Gastrocnemius medialis (tissue), 4 donors: ENCODE measurements at places on chromosomes 16 and 17. TPM values are rescaled to one million over a fixed set of nuclear protein-coding genes. Genes with fewer than 3 reads are reported as not detected.
A peak's percentile ranks its signal among the peaks of the same experiment; 100 is the strongest.

DNA sequence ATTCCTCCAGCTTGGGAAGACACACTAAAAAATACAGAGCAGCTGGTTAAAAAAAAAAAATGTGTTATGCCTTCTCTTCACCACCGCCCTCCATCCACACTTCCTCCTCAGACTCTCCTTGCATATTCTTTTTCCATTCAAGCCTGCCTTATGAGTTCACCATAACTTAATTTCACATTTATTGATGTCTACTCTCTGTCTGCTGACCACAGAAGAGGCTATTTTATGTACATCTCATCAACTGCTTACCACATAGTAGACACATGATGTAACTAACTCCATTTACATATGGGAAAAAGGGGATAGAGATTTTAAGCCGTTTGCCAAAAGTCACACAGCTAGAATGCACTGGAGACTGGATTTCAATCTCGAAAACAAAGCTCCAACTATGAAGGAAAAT is 409.8 kb downstream of the CDH11 start:
- DNase-seq, result no peak
- no peaks in the 10 kb centered on the region for H3K4me1 ChIP-seq
- H3K27me3 ChIP-seq, result no peaks in the 10 kb centered on the region
- no peak overlapping the region for H3K27ac ChIP-seq

DNA sequence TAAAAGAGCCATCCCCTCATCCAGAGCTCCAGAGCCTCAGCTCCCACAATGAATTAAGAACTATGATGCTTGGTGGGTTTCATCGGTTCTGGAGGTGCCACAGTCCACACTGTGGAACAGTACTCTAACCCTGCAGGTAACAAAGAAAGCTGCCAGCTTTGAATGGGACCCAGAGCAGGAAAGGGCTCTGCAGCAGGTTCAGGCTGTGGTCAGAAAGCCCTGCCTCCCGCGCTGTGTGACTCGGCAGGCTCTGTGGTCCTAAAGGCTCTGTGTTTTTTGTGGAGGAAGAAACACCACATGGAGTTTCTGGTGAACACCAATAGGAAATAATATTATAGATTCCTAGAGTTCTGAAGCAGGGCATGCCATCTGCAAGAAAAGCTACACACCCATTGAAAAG is 32.5 kb downstream of the MRPS23 start:
- DNase-seq, result no peak
- no peaks in the 10 kb centered on the region for H3K4me1 ChIP-seq
- H3K27me3 ChIP-seq, result no peaks in the 10 kb centered on the region
- H3K4me3 ChIP-seq, result no peak overlapping the region

DNA sequence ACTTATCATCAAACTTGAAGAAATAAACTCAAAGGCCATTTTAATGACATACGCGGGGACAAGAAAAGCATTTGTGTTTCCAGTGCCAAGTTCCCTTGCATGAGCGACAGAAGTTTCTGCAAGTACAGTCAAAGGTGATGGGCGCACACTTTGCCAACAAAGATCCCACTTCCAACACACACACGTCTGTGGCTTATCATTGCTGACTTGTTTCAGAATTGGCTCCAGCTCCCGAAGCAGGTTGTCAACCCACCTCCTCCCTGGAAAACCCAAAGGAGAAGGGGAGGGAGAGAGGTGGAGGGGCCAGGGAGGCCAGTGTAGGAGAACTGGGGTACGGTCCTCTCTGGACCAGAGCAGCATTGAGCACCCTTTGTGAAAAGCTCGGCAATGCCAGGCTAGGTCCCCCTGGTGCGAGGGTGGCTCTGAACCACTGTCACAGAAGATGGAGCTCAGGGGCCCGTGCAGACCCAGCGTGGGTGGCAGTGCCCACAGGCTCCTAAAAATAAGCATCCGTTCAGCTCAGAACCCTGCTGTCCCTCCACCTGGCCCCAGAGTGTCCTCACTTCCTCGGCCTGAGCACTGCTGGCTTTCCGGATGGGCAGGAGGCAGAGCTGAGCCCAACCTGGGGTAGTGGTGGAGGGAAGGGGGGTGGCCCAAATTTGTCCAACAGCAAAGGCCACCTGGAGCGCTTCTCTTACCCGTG is 33.2 kb downstream of the RBFOX3 start:
- no peak overlapping the region for H3K27ac ChIP-seq
- H3K4me1 ChIP-seq, result no peaks in the 10 kb centered on the region
- DNase-seq, result no peak
- H3K27me3 ChIP-seq, result peaks cover 4% of the 10 kb centered on the region

Gene GJC1
- 9.2 TPM for total RNA-seq

Gene GDPD1
- 0.29 TPM for total RNA-seq

Gene COPZ2
- 40.5 TPM for total RNA-seq

GRCh38 chr17:47119746-47120520 is 69.2 kb downstream of the CDC27 start:
- peak overlapping the region; percentile 1 for H3K27ac ChIP-seq
- no peaks in the 10 kb centered on the region for H3K27me3 ChIP-seq
- no peaks in the 10 kb centered on the region for H3K36me3 ChIP-seq
- DNase-seq, result no peak

GRCh38 chr17:64315032-64315490 is 52.0 kb upstream of the TEX2 start:
- H3K4me1 ChIP-seq, result no peaks in the 10 kb centered on the region
- H3K36me3 ChIP-seq, result no peaks in the 10 kb centered on the region
- H3K4me3 ChIP-seq, result no peak overlapping the region
- H3K27me3 ChIP-seq, result no peaks in the 10 kb centered on the region

GRCh38 chr16:78988361-78988969 is 612.1 kb downstream of the MAF start:
- no peak overlapping the region for H3K4me3 ChIP-seq
- DNase-seq, result no peak
- H3K4me1 ChIP-seq, result peaks cover 7% of the 10 kb centered on the region
- no peaks in the 10 kb centered on the region for H3K36me3 ChIP-seq
- no peaks in the 10 kb centered on the region for H3K27me3 ChIP-seq

DNA sequence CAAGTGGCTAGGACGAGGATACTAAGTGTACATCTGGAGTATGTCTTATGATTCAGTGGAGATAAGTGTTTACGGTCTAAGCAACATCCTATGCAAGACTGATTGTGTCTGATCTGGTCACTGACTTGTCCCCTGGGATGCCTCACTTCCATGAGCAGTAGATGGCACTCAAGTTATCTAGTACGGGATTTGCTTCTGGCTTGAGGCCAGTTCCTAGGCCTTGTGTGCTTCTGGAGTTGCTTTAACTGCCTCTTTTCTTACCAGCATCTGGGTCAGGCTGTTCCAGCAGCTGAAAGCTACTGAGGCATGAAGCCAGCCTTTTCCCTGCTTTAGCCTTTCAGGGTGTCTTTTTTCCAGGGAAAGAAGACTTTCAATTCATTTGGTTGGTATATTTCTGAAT is 23.0 kb downstream of the SUPT6H start:
- no peaks in the 10 kb centered on the region for H3K4me1 ChIP-seq
- H3K4me3 ChIP-seq, result no peak overlapping the region
- peak; percentile 65 for DNase-seq

- H3K36me3 ChIP-seq, result no peaks in the 10 kb centered on the region
- peaks cover 53% of the 10 kb centered on the region for H3K4me1 ChIP-seq
- no peak overlapping the region for H3K4me3 ChIP-seq
- H3K27ac ChIP-seq, result peak overlapping the region; percentile 67
- no peaks in the 10 kb centered on the region for H3K27me3 ChIP-seq
Observed at GRCh38 chr17:79020631-79021301, 3.2 kb upstream of the C1QTNF1 start.

Gene ALOXE3
- not detected for total RNA-seq

Gene KRT12
- not detected for total RNA-seq

Gene HOXB13
- not detected for total RNA-seq

Gene PRCD
- 0.33 TPM for total RNA-seq

DNA sequence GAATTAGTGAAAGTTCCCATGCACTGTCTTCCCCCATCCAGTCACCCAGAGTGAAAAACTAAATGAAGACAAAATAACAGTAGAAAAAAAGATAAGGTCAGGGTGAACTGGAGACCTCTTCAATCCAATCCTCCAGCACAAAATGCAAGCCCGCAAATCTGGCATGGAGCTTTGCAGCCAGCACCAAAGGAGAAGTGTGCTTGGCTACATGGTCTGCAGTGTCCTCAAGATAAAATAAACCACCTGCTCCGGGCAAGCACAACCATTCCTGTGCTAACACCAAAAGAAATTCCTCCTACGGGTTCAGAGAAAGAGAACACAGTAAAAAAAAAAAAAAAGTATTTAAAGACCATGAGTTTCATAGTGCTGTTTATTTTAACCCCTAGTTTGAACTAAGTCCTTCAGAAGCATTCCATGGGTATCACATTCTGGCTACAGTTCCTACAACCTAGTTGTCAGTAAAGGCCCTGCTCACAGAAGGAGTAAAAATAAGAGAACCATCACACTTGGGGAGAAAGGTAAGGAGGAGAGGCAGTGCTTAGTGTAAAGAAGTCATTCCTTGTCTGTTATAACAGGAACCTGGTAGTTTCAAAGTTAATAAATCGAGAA is 109.1 kb downstream of the GAS7 start:
- no peaks in the 10 kb centered on the region for H3K4me1 ChIP-seq
- no peaks in the 10 kb centered on the region for H3K27me3 ChIP-seq
- DNase-seq, result no peak
- H3K36me3 ChIP-seq, result no peaks in the 10 kb centered on the region

GRCh38 chr16:17552351-17552750 is 81.6 kb upstream of the XYLT1 start:
- no peaks in the 10 kb centered on the region for H3K27me3 ChIP-seq
- H3K27ac ChIP-seq, result no peak overlapping the region
- H3K4me3 ChIP-seq, result no peak overlapping the region

- peaks cover 73% of the 10 kb centered on the region for H3K4me1 ChIP-seq
- DNase-seq, result peak; percentile 29
- peak overlapping the region; percentile 87 for H3K4me3 ChIP-seq
- H3K27ac ChIP-seq, result peak overlapping the region; percentile 78
- no peaks in the 10 kb centered on the region for H3K36me3 ChIP-seq
Observed at GRCh38 chr17:1490643-1491442, 1.6 kb downstream of the MYO1C start.

Gene EVI2A
- total RNA-seq, result 0.56 TPM

DNA sequence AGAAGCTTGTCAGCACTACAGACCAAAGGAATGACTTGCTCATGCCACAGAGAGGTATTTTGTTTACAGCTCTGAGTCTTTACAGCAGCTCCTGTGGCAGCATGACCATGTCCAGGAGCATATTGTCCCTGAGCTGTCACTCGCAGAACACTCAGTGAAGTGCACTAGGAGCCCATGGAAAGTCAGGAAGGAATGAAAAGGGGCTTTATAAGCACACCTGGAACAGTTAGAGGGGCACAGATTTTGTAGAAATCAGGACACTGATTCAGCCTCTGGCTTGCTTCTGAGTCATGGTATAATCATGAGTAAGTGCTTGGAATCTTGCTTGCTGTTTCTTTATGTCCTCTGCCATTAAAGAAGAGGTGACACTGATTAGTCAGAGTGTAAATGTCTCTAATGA is 41.0 kb downstream of the TADA2A start:
- DNase-seq, result no peak
- H3K27ac ChIP-seq, result no peak overlapping the region
- no peak overlapping the region for H3K4me3 ChIP-seq
- H3K4me1 ChIP-seq, result peaks cover 7% of the 10 kb centered on the region

Gene RHBDL3
- not detected for total RNA-seq

DNA sequence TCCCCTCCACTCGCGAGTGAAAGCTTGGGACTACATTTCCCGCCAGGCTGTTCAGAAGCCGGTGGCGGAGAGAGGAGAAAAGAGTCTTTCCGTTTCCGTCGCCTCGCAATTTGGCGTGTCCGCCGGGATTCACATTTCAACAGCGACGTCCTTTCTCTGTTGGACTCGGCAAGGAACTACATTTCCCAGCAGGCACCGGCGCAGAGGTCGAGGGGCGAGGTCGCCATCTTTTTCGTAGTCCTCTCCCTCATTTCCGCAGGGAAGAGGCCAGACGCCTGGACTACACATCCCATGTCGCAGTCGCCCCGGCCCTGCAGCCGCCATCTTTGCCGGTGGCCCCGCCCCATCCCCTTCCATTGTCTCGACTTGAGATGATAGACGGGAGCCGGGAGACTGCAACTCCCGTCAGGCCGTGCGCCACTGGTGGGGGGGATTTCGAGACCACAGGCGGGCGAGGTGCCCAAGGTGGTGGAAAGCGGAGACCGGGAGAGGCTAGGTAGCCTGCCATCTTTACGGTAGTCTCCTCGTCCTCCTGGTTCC is 882 bp upstream of the FBXL19 start:
- peak overlapping the region; percentile 74 for H3K4me3 ChIP-seq
- no peaks in the 10 kb centered on the region for H3K27me3 ChIP-seq
- peaks cover 13% of the 10 kb centered on the region for H3K4me1 ChIP-seq

DNA sequence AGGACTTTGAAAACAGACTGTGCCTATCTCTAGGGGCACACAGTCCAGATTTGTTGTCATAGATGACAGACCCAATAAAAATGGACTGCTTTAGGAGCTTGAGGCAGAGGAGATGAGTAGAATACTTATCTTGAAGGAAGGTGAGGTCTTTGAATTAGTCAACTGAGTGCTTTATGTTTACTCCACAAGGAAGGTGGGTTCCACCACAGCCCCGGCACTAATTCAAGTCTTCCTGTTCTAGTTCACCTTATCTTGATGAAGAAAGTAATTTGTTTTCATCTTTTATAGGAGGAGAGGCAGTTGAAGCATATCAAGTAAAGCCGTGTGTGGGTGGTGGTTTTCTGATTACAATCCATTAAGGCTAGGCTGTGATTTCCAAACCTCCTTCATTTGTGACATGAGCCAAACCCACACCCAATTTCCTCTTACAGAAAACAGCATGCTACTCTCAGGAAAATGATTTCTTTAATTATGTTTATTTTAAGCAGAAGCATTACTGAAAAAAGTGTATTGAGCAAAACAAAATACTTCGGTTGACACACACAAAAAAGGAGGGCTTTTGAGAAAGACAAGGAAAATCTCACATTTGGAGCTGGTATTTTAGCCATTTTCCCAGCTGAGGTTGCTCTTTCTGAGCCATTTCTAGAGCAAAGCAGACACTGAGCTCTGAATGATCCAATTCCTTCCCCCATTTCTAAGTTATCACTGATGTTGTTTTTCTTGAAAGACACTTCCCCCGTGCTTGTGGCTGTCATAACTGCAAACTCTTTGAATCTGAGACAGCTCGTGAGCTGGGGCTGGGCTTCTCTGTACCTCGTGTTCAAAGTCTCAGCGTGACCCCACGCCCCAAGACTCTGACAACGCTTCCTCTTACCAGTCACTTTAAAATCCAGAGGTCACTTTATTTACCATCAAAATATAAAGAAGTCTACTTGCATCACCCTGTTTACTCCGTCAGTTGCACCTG is 35.4 kb downstream of the CDRT15 start:
- DNase-seq, result no peak
- no peaks in the 10 kb centered on the region for H3K36me3 ChIP-seq

- H3K27ac ChIP-seq, result no peak overlapping the region
- H3K36me3 ChIP-seq, result peaks cover 49% of the 10 kb centered on the region
- H3K27me3 ChIP-seq, result no peaks in the 10 kb centered on the region
- no peak overlapping the region for H3K4me3 ChIP-seq
Observed at GRCh38 chr16:31081428-31082351, 7.1 kb downstream of the PRSS53 start.

Gene CPHXL2
- total RNA-seq, result not detected

Gene KRT39
- total RNA-seq, result not detected

GRCh38 chr16:77298418-77299360 is 99.5 kb downstream of the SYCE1L start:
- no peaks in the 10 kb centered on the region for H3K36me3 ChIP-seq
- DNase-seq, result no peak
- H3K4me1 ChIP-seq, result no peaks in the 10 kb centered on the region
- no peak overlapping the region for H3K4me3 ChIP-seq
- no peak overlapping the region for H3K27ac ChIP-seq
- H3K27me3 ChIP-seq, result no peaks in the 10 kb centered on the region

GRCh38 chr16:87802670-87803069 is 36.9 kb upstream of the KLHDC4 start:
- no peaks in the 10 kb centered on the region for H3K36me3 ChIP-seq
- H3K27me3 ChIP-seq, result peaks cover 5% of the 10 kb centered on the region
- H3K4me3 ChIP-seq, result no peak overlapping the region
- no peaks in the 10 kb centered on the region for H3K4me1 ChIP-seq
- no peak overlapping the region for H3K27ac ChIP-seq
- no peak for DNase-seq

Gene EFCAB5
- not detected for total RNA-seq

Gene FOXC2
- 1.0 TPM for total RNA-seq
